ENCODE measurements at places on chromosomes 2 and 18. TPM values are rescaled to one million over a fixed set of nuclear protein-coding genes. Genes with fewer than 3 reads are reported as not detected.

- H3K36me3 ChIP-seq, result no peaks in the 10 kb centered on the region
- no peaks in the 10 kb centered on the region for H3K4me1 ChIP-seq
- DNase-seq, result no peak
- no peak within 1 kb of the TSS for H3K4me3 ChIP-seq
- no peaks in the 10 kb centered on the region for H3K27me3 ChIP-seq
- no peak within 1 kb of the TSS for H3K27ac ChIP-seq
Measured at GRCh38 chr2:112836695-112837117, at the start of gene IL1B. IL1B (minus strand) TSS chr2:112836779; CDS start chr2:112836229, 550 bp downstream.

DNA sequence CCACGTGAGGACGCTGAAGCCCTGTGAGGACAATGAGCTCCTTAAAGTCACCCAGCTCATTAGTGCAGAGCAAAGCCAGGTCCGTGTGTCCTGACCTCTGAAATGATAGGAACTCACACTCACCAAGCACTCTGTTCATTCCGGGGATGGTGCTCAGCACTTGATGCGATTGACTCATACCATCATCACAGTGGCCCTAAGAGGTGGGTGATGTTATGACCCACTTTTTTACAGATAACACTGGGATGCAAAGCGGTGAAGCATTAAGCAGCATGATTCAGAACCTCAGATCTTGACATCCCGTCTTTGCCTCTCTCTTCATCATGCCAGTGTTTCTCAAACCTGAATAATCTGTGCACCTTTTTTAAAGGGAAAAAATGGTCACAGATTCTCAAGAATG lies 234.8 kb downstream of the ALPK2 start:
- H3K4me1 ChIP-seq, result no peaks in the 10 kb centered on the region
- no peak overlapping the region for H3K27ac ChIP-seq
- no peak overlapping the region for H3K4me3 ChIP-seq
- no peaks in the 10 kb centered on the region for H3K36me3 ChIP-seq
- no peaks in the 10 kb centered on the region for H3K27me3 ChIP-seq

GRCh38 chr18:43570593-43570992 lies 293.3 kb upstream of the SYT4 start:
- H3K27me3 ChIP-seq, result no peaks in the 10 kb centered on the region
- H3K27ac ChIP-seq, result no peak overlapping the region
- H3K36me3 ChIP-seq, result no peaks in the 10 kb centered on the region
- DNase-seq, result no peak
- H3K4me3 ChIP-seq, result no peak overlapping the region

DNA sequence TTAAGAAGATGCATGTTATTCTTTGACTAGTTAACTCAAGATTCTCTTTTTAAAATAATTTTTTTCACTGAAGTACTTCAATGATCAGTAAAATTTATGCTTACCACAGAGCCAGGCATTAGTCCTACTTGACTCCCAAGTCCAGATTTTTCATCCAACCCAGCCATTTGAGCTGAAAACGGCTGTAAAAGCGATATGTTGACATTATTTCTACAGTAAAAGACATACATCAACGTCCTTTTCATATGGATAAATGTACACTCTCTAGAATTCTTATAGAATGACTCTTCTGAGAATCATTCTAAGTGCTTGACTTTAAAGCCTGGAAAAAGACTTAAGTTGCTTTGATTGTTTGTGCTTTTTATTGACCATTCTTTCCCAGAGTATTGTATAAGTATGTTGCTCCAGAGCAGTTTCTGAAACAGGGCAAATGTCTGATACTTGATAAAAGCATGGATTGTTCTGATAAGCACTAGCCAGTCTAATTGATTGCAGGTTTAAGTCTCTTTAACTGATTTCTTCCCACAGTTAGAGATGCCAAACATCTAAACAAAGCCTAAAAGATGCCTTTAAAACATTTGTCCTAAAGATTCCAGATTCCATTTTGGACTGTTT lies 90.9 kb downstream of the COL5A2 start:
- H3K27ac ChIP-seq, result no peak overlapping the region
- no peak for DNase-seq
- H3K4me3 ChIP-seq, result no peak overlapping the region
- H3K4me1 ChIP-seq, result no peaks in the 10 kb centered on the region

GRCh38 chr2:98175811-98176210 lies 88.8 kb downstream of the VWA3B start:
- no peak overlapping the region for H3K4me3 ChIP-seq
- no peaks in the 10 kb centered on the region for H3K27me3 ChIP-seq
- peak; percentile 76 for DNase-seq
- no peaks in the 10 kb centered on the region for H3K4me1 ChIP-seq
- no peaks in the 10 kb centered on the region for H3K36me3 ChIP-seq

DNA sequence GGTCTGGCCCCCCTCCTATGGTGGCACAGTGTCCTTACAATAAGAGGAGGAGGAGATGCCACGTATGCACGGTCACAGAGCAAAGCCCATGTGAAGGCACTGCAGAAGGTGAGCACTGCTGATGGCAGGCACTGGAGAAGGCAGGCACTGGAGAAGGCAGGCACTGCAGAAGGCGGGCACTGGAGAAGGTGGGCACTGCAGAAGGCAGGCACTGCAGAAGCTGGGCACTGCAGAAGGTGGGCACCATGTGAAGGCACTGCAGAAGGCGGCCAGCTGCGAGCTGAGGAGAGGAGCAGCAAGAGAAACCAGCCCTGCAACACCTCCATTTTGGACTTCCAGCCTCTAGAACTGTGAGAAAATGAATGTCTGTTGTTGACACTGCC lies 46.3 kb downstream of the MEX3C start:
- H3K4me1 ChIP-seq, result no peaks in the 10 kb centered on the region
- peak overlapping the region; percentile 30 for H3K27ac ChIP-seq
- DNase-seq, result no peak
- no peaks in the 10 kb centered on the region for H3K27me3 ChIP-seq
- H3K4me3 ChIP-seq, result no peak overlapping the region

DNA sequence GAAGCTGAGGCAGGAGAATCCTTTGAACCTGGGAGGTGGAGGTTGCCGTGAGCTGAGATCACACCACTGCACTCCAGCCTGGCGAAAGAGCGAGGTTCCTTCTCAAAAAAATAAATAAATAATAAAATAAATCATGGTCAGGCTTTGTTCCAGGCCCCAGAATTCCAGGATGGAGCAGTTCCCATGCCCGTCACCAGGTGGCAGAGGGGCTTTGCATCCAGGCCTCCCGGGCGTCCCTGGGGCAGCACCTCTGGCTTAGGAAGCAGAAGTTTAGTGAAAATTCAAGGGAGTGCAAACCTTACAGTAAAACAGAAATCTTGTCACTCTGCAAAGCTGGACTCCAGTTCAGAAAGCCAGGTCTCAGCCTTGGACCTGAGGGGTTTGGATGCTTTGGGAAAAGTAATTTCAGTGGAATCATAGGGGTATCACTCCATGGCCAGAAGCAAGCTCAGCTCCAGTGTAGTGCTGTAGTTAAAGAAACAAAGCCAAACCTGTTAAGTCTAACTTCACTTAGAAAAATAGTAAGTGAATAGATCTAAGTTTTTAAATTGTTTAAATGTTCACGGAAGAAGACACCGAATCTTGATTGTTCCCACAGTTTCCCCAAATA lies 512.7 kb downstream of the CMPK2 start:
- H3K27ac ChIP-seq, result no peak overlapping the region
- DNase-seq, result no peak
- no peaks in the 10 kb centered on the region for H3K4me1 ChIP-seq
- H3K4me3 ChIP-seq, result no peak overlapping the region

DNA sequence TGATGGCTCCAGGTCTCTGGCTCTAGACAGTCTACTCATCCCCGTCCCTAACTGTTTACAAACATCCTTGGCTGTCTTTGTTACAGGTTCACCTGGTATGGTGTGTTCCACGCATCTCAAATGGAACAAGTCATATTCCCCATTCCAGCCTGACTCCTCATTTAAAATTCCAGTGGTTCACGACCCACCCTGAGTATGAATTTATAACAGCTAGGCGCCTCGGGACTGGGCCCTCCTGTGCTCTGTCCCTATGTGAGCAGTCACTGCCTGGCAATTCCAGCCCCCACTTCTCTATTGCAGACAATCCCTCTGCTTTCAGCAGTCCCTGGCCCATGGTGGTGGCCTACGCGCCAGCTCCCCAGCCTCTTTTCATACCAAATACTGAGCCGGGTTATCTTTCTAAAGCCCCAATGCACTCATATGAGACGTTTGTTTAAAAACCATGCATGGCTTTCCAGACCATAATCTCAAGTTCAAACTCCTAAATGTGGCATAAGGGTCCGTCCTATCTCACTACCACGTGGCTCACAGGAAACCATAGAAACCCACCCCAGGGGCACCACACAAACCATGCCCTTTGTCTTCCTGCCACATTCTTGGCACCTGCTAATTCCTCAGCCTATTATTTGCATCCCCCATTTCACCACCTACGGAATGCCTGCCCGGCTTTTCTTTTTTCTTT lies 1.6 kb downstream of the SERPINB8 start:
- no peaks in the 10 kb centered on the region for H3K4me1 ChIP-seq
- no peak overlapping the region for H3K4me3 ChIP-seq
- H3K36me3 ChIP-seq, result no peaks in the 10 kb centered on the region
- H3K27ac ChIP-seq, result peak overlapping the region; percentile 90

DNA sequence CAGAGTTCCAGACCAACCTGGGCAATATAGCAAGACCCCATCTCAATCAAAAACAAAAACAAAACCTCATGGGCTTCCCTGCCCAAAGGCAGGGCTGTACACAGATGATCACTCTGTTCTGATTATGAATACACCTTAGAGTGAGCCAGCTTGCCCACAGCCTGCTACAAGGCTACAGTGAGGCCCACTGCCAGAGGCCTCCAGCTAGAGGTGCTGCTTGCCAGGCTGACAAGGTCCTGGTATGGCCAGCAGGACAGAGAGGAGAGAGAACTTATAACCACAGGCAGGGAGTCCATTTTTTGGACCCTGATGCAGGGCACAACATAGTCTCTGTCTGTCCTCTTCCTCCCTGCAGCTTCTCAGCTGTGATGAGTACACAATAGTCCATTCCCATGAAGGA lies 41.5 kb downstream of the KANSL3 start:
- peaks cover 94% of the 10 kb centered on the region for H3K36me3 ChIP-seq
- no peak overlapping the region for H3K4me3 ChIP-seq
- no peak for DNase-seq
- no peaks in the 10 kb centered on the region for H3K27me3 ChIP-seq
- H3K27ac ChIP-seq, result no peak overlapping the region

DNA sequence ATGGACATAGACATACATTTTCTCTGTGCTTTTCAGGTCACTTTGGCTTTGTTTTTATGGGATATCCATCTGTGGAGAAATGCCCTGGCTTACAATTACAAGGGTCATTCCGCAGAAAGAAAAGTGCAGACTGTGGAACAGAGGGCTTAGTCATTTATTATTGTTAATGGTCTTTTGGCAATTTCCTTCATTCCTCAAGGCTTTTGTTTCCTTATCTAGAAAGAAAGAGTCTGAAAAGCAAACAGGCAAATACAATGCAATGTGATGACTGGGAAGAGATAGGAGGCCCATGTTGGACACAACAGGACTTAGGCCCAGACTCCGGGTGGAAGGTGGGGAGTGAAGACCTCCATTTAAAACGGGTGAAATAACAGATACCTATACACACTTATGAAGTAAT lies 129.5 kb upstream of the CAVIN2 start:
- H3K4me1 ChIP-seq, result no peaks in the 10 kb centered on the region
- no peak overlapping the region for H3K27ac ChIP-seq
- no peaks in the 10 kb centered on the region for H3K27me3 ChIP-seq
- no peak for DNase-seq
- no peaks in the 10 kb centered on the region for H3K36me3 ChIP-seq

DNA sequence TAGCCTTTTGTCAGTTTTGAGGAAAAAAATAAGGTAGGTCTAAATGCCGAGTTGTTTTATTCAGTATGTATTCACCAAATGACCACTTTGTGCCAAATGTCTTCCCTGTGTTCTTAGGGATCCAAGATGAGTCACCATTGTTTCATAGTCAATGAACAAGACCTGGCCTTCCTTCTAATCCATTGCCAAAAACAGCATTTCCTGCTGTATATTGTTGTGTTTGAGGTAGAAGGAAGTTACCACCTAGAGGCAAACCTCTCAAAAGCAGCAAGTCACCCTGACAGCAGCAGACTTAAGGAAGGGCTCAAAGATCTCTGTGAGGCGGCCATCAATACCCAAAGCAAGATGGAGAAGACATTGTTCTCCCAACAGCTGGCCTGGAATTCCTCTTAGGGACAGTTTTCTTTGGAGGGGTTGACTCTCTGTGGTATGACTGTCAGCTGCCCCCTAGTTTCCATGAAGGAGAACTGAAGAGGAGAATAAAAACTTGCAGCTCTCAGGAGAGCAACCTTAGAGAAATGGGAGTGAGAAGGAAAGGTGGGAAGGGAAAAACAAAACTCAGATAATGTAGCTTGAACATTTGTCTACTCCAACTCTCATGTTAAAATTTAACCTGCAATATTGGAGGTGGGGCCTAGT lies 328.3 kb downstream of the LRATD1 start:
- H3K4me3 ChIP-seq, result no peak overlapping the region
- DNase-seq, result no peak
- H3K36me3 ChIP-seq, result no peaks in the 10 kb centered on the region
- H3K27me3 ChIP-seq, result no peaks in the 10 kb centered on the region

- H3K27me3 ChIP-seq, result no peaks in the 10 kb centered on the region
- H3K4me3 ChIP-seq, result no peak overlapping the region
- H3K36me3 ChIP-seq, result no peaks in the 10 kb centered on the region
Measured at GRCh38 chr2:166969486-166969885, 81.2 kb downstream of the XIRP2 start.

DNA sequence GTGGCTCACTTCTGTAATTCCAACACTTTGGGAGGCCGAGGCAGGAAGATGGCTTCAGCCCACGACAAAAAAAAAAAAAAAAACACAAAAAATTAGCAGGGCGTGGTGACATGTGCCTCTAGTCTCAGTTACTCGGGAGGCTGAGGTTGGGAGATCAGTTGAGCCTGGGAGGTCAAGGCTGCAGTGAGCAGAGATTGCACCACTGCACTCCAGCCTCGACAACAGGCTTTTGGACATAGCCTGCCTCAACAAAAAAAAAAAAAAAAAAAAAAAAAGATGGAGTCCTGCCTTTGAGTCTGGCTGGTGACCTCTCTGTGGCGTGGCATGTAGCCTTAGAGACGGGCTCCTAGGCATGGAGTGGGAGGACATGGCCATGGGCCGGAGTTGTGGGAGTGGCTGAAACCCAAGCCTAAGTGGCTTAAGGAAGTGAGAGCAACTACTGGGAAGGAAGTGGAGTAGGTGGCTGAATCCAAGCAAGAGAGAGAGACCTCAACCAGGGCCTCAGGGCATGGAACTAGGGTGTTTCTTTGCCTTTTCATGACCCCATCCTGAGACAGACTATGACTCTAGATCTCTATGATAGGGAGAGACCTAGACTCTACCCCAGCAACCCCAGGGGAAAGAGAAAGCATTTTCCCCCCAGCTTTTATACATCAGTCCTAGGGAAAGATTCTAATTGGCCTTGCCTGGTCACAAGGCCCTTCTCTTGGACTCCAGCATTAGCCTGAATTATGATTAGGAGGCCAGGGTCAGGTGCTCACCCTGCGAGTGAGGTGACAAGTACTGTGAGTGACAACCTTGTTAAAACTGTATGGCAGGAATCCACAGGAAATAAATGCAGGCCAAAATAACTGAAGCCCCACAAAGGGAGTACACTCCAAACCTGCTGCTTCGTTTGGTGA lies 34.2 kb downstream of the NPAS2 start:
- H3K4me3 ChIP-seq, result no peak overlapping the region
- H3K36me3 ChIP-seq, result no peaks in the 10 kb centered on the region
- H3K27ac ChIP-seq, result no peak overlapping the region
- H3K27me3 ChIP-seq, result no peaks in the 10 kb centered on the region
- H3K4me1 ChIP-seq, result no peaks in the 10 kb centered on the region

GRCh38 chr2:42105330-42106256 lies 57.8 kb downstream of the PKDCC start:
- H3K27ac ChIP-seq, result peak overlapping the region; percentile 94
- H3K27me3 ChIP-seq, result no peaks in the 10 kb centered on the region
- H3K4me1 ChIP-seq, result peaks cover 45% of the 10 kb centered on the region
- peak; percentile 93 for DNase-seq
- peak overlapping the region; percentile 6 for H3K4me3 ChIP-seq

The DSC2 gene
- 9.9 TPM for total RNA-seq

The TEX44 gene
- not detected for total RNA-seq

The ARHGAP25 gene
- total RNA-seq, result 82.5 TPM

The PSMD1 gene
- total RNA-seq, result 113 TPM

The SERPINB5 gene
- total RNA-seq, result 7.4 TPM

Measured in Peyer's patch (tissue), 4 donors.